Upper lobe of right lung (tissue), 1 donor: ENCODE measurements at places on chromosomes 2 and 18.

- DNase-seq, result no peak
Measured at GRCh38 chr18:3368193-3368592, 81.8 kb upstream of the TGIF1 start.

GRCh38 chr2:221377066-221377465, 195.0 kb downstream of the EPHA4 start:
- DNase-seq, result no peak

GRCh38 chr2:18550433-18550832, 10.0 kb downstream of the RDH14 start:
- DNase-seq, result no peak

DNA sequence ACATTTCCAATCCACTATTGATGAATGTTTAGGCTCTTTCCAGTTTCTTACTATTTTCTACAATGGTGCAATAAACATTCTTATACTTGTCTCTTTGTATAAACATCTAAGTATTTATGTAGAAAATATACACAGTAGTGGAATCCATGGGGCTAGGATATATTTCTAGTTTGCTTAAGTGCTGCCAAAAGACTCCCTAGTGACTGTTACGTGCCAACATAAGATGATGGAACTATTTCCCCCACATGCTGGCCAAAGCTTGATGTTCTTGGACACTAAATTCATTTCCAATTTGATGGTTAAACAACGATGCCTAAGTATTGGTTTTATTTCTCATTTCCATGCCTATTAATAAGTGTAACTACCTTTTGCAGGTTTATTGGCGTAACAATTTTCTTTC, 378.4 kb upstream of the HNRNPA3 start:
- no peak for DNase-seq

DNA sequence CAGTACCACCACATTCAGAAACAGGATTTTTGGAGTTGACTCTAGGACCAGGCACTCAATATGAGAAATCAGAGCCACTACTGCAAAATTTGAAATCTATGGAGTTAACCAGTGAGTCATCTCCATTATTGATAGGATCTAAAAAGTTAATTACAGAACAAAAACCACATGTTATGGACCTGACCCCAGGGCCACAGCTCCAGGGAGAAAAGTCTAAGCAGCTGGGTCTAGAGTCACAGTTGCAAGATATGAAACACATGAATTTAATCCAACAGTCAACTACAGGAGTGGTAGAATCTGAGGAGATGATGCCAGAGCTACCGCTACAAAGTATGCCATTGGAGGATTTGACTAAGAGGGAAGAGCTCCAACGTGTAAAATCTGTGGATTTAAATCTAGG, 13.4 kb upstream of the ZNF512 start:
- DNase-seq, result no peak

GRCh38 chr18:74388227-74388626, 68.9 kb downstream of the DIPK1C start:
- DNase-seq, result no peak
